ENCODE measurements at places on chromosomes 7 and 10.

DNA sequence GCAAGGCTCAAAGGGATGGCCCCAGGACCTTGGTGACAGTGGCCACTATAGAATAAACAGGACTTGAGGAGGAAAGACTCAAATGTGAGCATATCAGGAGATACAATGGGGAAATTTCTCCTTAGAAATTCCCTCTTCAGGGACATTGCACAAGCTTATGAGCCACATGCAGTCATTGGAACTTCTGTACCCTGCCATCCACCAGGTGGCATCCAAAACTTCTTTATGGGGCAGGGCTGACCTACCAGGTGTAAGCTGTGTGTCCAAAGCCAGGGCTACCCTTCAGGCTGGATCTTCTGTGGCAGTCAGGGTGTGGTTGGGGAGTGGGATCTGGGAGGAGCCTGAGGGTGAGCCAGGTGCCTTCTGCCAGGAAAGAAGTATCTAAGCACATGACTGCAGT is 36.6 kb upstream of the LRRC18 start:
- DNase-seq: no peak

DNA sequence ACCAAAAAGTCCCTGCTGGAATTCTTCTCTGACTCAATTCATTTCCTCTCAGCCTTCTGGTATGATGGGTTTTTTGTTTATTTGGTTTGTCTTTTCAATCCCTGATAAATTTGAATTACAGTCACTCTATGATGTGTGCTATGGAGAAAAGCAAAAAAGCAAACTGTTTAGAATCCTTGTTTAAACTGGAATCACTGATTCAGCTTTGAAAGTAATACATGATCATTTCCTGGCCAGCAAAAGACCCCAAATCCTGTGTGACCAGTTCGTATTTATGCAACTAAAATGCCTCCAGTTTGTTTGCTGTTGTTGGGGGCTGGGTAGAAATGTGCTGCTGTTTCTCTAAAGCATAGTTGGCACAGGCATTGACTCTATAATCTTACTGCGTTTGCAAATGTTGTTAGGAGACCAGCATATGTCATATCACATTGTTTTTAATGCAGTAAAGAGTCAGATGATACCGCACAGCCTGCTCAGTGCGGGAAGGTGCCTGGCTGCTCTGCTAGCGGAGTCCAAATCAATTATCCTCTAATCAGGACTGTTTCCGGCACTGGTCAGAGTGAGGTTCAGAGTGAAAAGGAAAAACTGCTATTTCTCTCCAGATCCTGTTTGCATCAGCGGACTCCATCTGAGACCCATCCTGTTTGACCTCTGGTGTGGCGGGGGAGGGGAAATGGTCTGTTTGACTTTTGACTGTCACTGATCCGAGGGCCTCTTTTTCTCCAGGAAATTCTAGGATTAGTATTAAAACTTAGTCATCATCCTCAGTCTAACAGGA is 40.6 kb upstream of the ADD3 start:
- DNase-seq: no peak

GRCh38 chr10:92965314-92965713 is 95.3 kb upstream of the CYP26C1 start:
- DNase-seq: no peak

DNA sequence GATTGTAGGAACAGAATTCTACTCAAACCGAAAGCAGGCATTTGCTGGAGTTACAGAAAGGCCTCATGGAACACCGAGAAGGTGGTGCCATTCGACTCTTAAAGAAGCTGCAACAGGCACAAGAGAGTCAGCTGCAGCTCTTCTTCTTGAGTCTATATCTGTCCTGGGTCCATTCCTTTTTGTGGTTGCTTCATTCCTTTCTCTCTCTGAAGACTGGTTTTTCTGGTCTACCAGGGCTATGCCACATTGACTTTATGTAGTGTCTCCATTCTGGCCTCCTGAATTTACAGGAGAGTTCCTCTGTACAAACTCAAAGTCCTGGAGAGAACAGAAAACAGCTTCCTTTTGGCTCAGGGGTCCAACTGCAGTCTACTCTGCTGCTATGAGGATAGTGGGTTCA is 132.8 kb downstream of the CFTR start:
- DNase-seq: no peak

GRCh38 chr10:101570428-101571270 is 17.4 kb downstream of the POLL start:
- DNase-seq: no peak

DNA sequence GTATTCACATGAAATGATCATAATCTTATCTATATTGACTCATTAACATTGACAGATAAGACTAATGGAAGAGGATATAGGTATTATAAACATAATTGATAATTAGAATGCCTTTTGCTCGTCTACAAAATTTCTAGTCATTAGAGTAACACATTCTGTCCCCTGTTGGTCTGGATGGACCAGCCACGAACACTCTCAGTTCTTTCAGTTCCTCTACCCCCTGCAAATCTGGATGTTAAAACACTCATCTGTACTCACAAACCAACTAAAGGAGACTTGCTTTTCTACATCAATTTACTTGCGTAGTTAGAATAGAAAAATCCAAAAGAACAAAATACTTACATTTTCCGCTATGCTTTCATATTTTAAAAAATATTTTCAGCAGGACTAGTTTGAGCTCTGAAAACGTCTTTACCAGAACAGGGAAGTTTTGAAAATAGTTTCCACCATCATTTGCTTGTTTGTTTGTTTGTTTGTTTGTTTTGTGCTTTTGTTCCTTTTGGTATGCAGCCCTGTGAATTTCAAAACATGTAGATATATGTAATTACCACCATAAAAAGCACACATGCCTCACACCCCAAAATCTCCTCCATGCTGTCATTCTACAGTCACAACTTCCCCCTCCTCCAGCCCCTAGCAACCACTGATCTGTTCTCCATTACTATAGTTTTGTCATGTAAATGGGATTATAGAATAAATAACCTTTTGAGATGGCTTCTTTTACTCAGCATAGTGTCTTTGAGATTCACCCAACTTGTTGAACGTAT is 103.8 kb downstream of the FZD1 start:
- no peak for DNase-seq

DNA sequence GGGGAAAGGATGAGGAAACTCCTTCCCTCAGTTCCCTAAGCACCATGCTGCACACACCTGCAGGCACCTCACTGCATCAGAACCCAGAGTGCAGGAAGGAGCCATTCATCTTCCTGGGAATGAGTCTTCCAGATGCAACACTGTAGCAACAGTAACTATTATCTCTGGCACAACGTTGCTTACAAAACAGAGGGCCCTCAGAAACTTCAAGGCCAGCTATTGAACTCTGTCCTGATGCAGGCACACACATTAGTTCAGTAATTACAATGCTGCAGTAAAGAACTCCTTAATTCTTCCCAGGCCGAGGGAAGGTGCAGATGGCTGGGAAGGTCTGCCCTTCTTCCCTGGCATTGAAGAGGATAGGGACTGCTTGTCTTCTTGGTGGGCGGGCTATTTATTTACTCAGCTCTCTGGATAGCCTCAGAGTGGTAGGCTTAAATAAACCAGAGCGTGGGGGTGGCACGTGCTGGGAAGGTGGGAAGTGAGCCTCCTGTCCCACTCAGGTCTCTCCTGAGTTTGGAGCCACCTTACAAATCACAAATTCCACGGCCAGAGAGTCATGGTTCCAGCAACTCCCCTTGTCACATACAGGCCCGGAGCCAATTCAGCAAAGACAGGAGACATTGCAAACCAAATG is 125.1 kb upstream of the JCAD start:
- DNase-seq: no peak

DNA sequence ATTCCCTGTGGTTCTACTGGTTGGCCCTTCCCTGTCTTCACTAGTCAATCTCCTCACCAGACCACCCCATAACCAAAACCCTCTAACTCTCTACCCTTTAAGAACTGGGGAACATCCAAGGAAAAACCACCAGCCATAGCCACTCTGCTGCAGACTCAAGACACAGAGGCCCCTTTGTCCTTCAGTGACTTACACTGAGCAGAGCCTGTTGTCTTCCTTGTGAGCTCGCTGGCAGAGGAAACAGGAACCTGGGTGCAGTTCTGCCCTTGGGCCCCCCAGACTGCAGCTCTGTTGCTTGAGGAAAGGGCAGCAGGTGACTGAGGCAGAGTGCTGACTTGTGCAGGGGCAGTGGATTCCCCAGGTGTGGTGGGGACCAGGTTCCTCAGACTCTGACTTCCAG is 30.6 kb downstream of the ZC3HAV1 start:
- DNase-seq: no peak

Measured in skeletal muscle cell (primary cell).